Mucosa of descending colon (tissue), 3 donors: ENCODE measurements at places on chromosomes 4 and X.

GRCh38 chrX:21708116-21708515, 49.8 kb downstream of the SMPX start:
- no peak for DNase-seq

GRCh38 chr4:172068506-172068905, 255.3 kb downstream of the GALNTL6 start:
- no peak for DNase-seq

GRCh38 chr4:92501456-92501855, 197.7 kb downstream of the GRID2 start:
- DNase-seq: no peak

- DNase-seq: no peak
Observed at GRCh38 chr4:86856896-86857295, 7.7 kb upstream of the SLC10A6 start.

- DNase-seq: no peak
Observed at GRCh38 chr4:15983610-15984009, 20.6 kb upstream of the FGFBP2 start.

- DNase-seq: no peak
Observed at GRCh38 chr4:2939383-2940243, 23.6 kb downstream of the NOP14 start.
